Lung microvascular endothelial cell (primary cell): ENCODE measurements at places on chromosomes 13 and 19. TPM values are rescaled to one million over a fixed set of nuclear protein-coding genes. Genes with fewer than 3 reads are reported as not detected.

The PSENEN gene
- 16.5 and 16.6 TPM in 2 replicates for total RNA-seq

- DNase-seq, result no peak
These were observed at the start of gene CD79A for GRCh38 chr19:41876847-41877832. CD79A (plus strand) TSS chr19:41877279; CDS start chr19:41877305, 26 bp downstream.

DNA sequence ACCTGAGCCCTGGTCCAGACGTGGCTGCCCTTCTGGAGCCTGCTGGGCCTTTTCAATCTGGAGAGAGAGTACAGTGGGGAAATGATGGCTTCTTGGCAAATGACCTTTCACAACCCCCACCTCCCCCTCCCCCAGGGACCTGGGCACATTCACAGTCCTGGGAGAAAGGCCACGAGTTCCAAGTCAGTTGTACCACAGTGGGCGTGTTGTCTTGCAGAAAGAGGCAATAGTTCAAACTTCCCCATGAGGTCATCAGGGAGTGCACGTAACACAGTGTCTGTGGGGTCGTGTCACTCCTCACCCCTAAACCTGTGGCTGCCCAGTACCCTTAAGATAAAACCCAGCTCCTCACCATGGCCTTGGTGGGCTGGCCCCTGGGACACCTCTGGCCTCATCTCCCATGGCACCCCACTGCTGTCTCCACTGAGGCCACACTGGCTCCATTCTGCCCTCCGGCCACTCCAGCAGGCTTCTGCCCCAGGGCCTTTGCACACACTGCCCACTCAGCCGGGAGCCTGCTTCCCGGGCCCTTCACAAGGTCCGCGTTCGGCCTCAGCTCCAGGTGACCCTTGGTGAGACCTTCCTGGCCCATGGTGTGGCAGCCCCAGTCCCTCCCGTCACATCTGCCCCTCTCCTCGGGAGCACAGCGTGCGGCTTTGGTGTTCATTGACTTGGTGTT is 13.3 kb downstream of the PLIN4 start:
- no peak for DNase-seq

GRCh38 chr19:42121656-42122069 is 10.6 kb downstream of the POU2F2 start:
- DNase-seq, result peak; percentile 94

The LILRB1 gene
- total RNA-seq, result not detected in 2 replicates

GRCh38 chr19:4598712-4599111 is 39.2 kb upstream of the SEMA6B start:
- no peak for DNase-seq

The C19orf85 gene
- total RNA-seq, result not detected in 2 replicates

- DNase-seq, result no peak
These were observed 1068.4 kb upstream of the SPRY2 start for GRCh38 chr13:81409284-81409683.

- DNase-seq, result peak; percentile 100
These were observed 2.2 kb upstream of the COLGALT1 start for GRCh38 chr19:17553256-17553655.

DNA sequence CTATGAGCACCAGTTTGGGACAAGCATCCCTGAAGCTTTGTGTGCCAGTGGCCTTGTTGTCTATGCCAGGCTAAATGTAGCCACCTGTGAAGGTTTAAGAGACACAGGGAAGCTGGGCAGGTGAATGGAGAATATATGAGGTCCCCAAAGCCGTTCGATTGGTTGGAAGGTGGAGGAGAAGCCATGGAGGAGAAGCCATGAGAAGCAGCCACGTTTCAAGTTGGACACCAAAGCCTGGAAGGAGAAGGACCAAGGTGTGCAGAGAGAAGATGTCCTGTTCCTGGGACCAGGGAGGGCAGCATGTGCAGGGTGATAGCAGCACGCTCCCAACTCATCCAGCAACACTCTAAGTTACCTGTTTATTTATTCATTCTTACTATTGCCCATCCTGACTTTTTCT is 432.3 kb upstream of the TSHZ3 start:
- no peak for DNase-seq

GRCh38 chr13:110170882-110171281 is 136.1 kb downstream of the COL4A1 start:
- no peak for DNase-seq

DNA sequence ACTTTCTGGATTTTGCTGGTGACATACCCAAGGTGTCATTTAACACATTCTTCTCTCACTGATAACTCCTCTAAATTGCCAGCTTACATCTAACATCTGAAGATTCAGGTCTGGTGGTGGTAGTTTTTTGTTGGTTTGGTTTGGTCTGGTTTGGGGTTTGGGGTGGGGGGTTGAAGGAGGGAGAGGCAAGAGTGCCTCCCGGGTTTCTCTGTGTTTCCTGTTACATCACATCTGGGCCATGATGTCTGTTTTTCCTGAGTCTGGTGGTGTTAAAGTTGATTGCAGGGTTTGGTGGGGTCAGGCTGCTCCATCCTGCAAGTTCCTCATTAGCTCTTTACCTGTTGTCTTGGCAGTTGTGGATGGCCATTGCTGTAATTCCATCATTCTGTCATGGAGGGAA is 155.8 kb upstream of the UBL3 start:
- no peak for DNase-seq

- DNase-seq, result peak; percentile 74
These were observed 118.4 kb downstream of the COG6 start for GRCh38 chr13:39773833-39774232.

DNA sequence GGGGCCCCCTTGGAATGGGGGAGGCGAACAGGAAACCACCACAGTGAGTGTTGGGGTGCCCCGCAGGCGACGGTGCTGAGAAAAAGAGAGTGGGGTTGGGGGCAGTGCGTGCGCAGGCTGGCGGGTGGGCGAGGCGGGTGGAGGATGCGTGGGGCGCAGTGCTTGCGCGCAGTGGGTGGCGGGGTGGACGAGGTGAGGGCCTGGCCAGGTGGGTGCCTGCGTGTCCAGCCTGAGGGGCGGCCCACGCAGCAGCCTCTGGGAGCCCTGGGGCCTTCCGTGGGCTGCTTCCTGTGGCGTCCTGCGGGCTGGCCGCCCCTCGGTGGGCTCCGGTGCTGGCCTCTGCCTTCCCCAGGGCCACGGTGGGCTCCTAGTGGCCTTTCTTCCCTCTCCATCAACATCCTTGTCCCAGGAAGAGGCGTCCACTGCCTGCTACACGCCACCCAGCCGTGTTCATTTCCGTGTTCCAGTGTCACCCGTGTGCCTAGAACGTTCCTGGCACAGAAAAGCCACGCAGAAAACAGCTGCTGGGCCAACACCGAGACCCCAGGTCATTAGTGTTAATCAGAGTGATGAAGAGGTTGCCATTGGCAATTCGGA is 7.1 kb downstream of the ATP11A start:
- no peak for DNase-seq

The MEIOSIN gene
- total RNA-seq, result not detected in 2 replicates

DNA sequence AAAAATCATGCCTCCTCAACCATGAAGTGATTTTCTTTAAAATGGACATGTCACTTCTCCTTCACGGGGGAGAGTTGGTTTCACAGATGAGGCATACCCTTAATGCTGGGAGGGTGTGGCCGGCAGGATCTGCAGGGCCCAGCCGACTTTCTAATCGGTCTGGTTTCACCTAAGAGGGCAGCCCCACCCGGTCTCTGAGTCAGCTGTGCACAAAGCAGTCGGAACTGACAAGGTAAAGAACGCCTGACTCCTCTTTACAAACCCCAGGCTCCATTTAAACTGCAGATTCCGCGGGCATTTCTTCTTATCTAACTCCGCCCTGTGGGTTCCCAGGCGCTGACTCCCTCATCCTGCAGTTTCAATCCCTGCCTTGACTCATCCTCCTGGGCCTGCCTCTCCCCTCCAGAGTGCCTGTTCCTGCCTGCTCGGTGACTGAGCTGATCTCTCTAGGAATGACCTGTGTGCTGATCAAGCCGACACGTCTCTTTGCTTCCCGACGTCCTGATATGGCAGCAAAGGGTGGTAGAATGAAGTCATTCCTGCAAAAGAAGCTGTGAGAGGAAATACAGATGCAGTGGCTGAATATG is 63.4 kb downstream of the EFNB2 start:
- no peak for DNase-seq

GRCh38 chr19:52237197-52237596 is 32.2 kb upstream of the ZNF766 start:
- no peak for DNase-seq

The PCDH9 gene
- total RNA-seq, result 0.20 and 0.65 TPM in 2 replicates

The ZNF728 gene
- total RNA-seq, result under 0.01 TPM in 1 of 2 replicates, not detected in the other

GRCh38 chr13:40483601-40484000 is 182.8 kb downstream of the FOXO1 start:
- no peak for DNase-seq

- DNase-seq, result peak; percentile 31
These were observed 61.5 kb upstream of the TDRD3 start for GRCh38 chr13:60335531-60335930.

DNA sequence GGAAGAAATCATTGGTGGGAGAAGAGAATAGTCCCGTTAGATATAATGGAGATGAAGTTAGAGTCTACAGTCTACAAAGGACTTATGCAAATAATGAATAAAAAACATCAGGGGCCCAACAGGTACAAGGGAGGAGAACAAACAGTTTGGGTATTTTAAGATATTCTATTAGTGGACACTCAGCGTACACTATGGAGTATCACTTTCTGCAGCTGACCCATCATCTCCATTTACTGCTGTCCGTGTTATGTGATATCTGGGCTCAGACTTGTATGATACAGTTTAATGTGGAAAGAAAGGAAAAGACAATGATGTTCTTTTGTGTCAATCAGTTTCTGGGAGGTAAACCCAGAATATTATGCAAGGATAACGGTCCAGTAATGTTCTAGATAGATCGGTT is 126.2 kb downstream of the RAB20 start:
- no peak for DNase-seq

DNA sequence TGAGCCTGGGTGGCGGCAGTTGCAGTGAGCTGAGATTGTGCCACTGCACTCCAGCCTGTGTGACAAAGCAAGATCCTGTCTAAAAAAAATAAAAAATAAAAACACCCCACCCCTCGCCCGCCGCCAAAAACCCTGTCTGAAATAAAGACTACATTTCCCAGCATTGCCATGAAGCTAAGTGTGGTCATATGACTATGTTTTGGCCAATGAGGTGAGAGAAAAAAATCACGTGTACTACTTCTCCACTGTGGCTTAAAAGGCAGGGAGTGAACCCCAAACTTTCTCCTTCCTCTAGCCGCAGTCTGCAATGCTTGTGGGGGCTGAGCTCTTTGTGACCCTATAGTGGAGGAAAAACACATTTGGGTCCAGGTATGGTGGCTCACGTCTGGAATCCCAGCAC is 54.9 kb downstream of the COLGALT1 start:
- DNase-seq, result peak; percentile 43

GRCh38 chr19:16509141-16510061 is 13.2 kb downstream of the C19orf44 start:
- no peak for DNase-seq

DNA sequence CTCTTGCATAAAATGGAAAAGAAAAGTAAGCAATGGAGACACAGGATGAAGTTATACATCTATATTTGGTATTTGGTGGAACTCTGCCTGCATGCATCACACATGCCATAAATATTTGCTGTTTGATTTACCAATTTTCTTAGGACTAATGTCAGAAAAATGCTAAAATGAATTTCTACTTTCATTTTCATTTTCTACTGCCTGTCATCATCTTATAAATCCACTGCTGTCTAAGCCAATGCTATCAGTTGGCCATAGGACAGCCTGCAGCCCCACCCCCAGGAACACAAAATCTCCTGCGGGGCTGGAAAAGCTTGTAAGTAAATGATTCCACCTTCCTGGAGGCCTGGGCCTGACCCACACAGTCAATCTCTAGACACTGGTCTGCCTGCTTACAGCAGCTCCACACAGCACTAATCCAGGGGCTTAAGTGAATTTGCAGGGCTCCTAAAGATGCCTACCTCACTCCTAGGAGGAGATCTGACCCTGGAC is 122.0 kb downstream of the ENOX1 start:
- DNase-seq, result peak; percentile 58

The GRK1 gene
- not detected in 2 replicates for total RNA-seq

GRCh38 chr19:7196763-7197118 is 97.5 kb downstream of the INSR start:
- peak; percentile 29 for DNase-seq

DNA sequence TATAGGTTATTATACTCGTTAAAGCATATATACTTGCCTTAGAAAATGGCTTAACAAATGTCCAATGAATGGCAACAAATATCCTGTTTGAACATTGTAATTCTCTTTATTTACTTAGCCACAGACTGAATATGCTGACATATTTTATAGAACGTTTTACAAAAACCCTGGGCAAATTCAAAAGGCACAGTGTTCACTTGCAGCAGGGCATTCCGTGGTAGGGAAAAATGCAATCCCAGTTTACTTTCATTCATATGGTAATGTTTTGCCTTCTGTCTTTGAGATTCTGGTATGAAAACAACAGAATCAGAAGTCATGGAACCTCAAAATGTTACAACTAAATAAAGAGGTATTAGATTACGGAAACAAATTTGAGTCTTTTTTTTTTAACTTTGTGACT is 56.2 kb upstream of the MYCBP2 start:
- no peak for DNase-seq

The ZNF610 gene
- total RNA-seq, result 2.2 and 2.8 TPM in 2 replicates

The KLK4 gene
- not detected in 2 replicates for total RNA-seq

- DNase-seq, result no peak
These were observed 239.9 kb downstream of the SPRY2 start for GRCh38 chr13:80101040-80101439.

- no peak for DNase-seq
These were observed 210.1 kb upstream of the SPRY2 start for GRCh38 chr13:80550971-80551441.

DNA sequence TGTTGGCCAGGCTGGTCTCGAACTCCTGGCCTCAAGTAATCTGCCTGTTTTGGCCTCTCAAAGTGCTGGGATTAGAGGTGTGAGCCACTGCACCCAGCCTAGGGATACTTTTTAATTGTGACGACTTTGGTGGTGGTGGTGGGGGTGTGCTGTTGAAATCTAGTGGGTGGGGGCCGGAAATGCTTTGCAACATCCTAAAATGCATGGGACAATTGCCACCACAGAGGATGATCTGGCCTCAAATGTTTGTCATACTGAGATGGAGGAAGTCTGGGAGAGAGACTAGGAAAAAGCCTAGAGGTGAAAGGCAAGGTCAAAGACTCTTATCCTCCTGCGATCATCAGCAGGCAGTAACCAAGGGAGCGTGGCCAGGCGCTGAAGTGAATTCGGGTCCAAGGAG is 1.4 kb downstream of the NWD1 start:
- DNase-seq, result no peak

DNA sequence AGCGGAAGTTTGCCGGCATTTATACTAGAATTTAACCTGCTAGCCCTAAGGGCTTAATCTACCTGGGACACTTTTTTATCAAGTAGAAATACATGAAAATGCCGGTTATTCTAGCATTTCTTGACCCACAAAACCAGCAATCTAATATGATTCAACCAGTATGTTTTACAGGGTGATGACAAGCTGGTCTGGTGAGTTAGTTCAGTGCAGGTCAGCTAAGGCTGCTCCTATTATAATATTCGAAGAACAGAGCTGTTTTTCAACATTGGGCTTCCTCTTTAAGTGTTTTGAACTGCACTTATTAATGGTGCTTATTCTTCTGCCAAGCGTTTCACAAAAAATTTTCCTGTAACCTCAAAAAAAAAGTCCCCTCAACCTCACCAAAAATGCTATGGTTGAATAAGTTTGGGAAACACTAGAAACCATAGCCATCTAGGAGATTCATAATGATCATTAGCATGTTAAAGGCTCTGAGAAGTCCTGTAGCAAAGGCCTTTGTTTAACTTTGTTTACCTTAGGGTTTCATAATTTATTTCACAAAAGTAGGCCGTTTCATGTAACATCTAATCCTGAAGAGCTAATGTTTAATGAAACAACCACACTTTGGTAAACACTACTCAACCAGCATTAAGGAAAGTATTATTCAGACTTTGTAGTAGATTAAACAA is 526.6 kb downstream of the KLF12 start:
- no peak for DNase-seq
